ENCODE measurements at places on chromosomes 12 and 14. TPM values are rescaled to one million over a fixed set of nuclear protein-coding genes. Genes with fewer than 3 reads are reported as not detected.
A peak's percentile ranks its signal among the peaks of the same experiment; 100 is the strongest.

Gene CYP27B1
- polyA plus RNA-seq, result 0.52 TPM

Gene ADSS1
- 1.6 TPM for polyA plus RNA-seq

Gene FOS
- 768 TPM for polyA plus RNA-seq

Gene LIN7A
- not detected for polyA plus RNA-seq

Gene KRT4
- polyA plus RNA-seq, result not detected

Gene PAPLN
- polyA plus RNA-seq, result 0.23 TPM

Gene GYS2
- not detected for polyA plus RNA-seq

DNA sequence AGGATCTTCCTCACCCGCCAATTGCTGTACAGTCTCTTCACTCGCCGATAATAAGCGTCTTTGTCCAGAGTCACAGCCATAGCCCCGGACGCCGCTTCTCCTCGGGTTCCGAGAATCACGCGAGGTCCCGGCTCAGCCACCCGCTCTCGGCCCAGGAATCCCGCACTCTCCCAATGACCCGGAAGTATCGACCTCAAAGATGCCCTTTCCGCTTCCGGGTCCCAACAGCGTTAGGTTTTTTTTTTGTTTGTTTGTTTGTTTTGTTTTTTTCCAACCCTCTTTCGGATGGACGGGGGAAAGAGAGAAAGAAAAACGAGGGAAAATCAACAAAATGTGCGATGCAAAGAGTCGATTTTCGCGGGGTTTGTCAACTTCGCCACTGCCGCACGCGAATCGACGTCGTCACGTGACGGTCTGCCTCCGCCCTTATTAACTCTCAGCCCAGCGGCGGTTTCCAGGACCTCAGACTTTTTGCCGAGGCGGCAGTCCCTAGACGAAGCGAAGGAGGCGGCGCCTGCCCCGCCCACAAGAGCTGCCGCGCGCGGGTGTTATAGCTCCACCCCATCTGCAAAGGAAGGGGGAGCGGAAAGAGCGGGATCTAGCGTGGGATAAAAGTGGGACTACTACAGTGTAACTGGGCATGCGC is at the start of gene SUPT16H:
SUPT16H (minus strand) TSS at position 172 of the 646 bp plus-strand sequence; CDS start at position 80, 92 bp downstream.
- H3K27ac ChIP-seq, result peak within 1 kb of the TSS; percentile 91
- H3K4me3 ChIP-seq, result peak within 1 kb of the TSS; percentile 89
- no peaks in the 10 kb centered on the region for H3K27me3 ChIP-seq

DNA sequence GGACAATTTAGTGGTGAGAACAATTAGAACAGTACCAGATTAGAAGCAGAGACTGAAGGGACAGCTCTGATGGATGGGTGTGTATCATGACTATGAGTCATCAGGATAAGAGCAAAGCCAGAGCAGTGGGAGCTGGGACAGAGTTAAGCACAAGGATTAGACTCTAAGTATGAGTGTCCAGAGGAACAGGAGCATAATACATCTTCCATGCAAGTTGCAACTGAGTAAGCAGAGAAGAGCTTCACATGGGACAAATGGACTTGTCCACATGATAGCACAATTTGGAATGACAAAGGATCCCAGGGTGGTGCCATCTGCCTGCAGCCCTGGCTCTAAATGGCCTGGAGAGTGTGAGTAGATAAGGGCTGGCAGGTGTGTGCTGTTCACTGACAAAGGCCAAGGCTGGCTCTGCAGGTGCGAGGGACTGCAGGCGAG is 226.4 kb upstream of the CAND1 start:
- H3K36me3 ChIP-seq, result no peaks in the 10 kb centered on the region
- no peaks in the 10 kb centered on the region for H3K27me3 ChIP-seq
- H3K4me3 ChIP-seq, result no peak overlapping the region
- H3K27ac ChIP-seq, result no peak overlapping the region
- DNase-seq, result no peak
